ENCODE measurements at places on chromosomes 7 and 10.

DNA sequence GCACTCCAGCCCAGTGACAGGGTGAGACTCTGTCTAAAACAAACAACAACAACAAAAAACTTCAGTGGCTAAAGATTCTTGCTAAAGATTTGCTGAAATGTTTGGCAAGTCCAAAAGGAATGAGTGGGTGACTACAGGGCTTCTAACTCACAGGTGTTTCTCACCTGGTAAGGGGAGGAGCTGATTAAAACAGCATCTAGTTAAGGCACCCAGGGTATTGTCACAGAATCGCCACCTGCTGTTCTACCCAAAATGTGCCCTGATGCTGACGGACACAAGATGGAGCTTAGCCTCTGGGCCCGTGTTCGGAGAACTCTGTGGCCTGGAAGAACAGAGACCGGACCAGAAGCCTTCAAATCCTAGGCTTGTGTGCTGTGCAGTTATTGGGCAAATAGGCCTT lies 336.0 kb upstream of the GALNT17 start:
- DNase-seq: no peak

GRCh38 chr10:61628875-61629513 lies 33.7 kb upstream of the CABCOCO1 start:
- no peak for DNase-seq

- DNase-seq: no peak
Observed at GRCh38 chr7:2866601-2867000, 22.5 kb upstream of the GNA12 start.

- no peak for DNase-seq
Observed at GRCh38 chr10:71752391-71753090, 20.8 kb downstream of the VSIR start.

GRCh38 chr10:3919709-3920308 lies 134.8 kb upstream of the KLF6 start:
- no peak for DNase-seq

GRCh38 chr7:112232212-112232978 lies 25.9 kb downstream of the ZNF277 start:
- DNase-seq: no peak

DNA sequence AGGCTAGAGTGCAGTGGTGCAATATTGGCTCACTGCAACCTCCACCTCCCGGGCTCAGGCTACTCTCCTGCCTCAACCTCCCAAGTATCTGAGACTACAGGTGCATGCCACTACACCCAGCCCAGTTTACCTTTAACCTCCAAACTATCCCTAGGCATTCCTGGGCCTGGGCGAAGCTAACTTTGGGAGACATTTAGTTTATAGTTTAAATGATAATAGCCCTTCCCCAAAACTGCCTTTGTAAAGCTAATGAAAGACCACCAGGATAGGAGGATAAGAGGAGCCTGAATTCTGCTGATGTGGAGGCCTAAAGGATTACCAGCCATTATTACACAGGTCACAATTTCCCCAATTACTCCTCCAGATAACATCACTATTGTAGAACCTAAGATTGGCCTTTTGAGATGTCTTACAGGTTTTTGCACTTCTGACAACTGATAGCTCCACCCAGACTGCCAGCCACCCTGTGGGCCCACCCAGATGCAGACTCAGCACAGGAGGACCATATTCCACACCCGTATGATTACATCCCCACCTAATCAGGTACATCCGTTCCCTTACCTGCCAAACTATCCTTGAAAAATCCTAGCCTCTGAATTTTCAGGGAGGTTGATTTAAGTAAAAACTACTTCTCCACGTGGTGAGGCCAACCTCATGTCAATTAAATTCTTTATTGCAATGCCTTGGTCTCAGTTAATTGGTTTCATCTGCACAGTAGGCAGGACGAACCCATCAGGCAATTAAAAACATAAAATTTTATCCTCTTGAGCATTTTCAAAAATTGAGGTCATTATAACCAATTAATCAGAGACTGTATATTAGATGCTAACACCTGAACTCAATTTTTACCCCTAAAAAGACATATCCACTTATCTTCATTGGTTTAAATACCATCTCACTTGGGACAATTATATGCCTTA lies 62.3 kb upstream of the TMEM254 start:
- DNase-seq: no peak

DNA sequence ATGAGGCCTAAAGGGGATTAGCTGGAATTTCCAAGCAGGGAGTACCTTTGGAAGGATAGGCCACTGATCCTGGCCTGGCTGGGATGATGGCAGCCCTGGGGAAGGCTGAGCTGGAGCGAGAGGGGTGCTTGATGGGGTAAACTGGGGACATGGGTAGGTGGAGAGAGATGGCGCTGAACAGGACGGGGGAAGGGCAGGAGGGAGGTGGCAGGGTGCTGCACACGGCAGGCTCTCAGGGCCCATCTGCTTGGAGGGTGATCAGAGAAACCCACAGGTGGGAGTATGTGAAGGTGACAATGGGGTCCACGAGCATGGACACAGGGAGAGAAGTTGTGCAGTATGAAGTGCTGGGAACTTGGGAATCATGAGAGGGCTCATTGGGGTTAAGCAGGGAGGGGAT lies 10.3 kb downstream of the MAT1A start:
- no peak for DNase-seq

DNA sequence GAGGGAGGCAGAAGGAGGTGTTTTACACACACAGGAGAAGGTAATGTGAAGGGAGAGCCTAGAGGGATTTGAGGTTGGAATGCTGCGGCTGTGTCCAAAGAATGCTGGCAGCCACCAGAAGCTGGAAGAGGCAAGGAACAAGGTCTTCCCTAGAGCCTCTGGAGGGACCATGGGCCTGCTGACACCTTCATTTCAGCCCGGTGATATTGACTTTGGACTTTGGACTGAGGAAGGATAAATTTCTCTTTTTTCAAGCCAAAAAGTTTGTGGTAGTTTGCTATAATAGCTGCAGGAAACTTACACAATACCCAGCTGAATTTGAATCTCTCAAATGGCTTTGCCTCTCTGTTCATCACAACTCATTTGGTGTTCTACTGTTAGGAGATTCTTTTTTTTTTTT lies 34.6 kb downstream of the UBN2 start:
- DNase-seq: no peak

GRCh38 chr10:125169915-125170314 lies 9.6 kb upstream of the CTBP2 start:
- no peak for DNase-seq

DNA sequence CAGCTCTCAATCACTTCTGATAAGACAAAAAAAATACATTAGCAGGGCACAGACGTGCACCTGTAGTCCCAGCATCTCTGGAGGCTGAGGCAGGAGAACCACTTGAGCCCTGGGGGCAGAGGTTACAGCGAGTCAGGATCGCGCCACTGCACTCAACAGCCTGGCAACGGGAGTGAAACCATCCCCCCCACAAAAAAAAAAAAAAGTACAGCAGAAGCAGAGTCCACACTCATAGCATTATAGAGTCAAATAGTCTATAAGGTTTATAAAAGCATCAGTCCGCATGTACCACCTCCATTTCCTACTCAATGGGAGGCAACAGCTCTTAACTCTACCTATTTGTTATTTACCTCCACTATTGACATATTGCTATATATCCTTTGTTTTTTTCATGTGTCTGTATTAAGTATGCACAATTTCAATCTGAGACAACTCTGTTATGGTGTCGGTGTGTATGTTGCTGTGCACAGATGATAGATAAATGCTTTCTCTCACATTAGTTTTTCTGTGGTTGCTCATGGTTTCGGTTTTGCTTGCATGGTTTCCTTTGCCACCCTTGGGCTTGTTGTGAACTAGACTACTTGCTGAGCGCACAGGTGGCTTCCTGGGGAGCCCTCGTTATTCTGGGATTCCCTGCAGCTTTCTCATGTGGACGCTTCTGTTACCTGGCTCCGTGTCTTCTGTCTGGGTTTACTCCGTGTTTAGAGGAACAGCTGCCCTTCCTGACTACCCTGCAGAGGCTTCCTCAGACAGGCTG lies 40.4 kb downstream of the PROSER2 start:
- no peak for DNase-seq

DNA sequence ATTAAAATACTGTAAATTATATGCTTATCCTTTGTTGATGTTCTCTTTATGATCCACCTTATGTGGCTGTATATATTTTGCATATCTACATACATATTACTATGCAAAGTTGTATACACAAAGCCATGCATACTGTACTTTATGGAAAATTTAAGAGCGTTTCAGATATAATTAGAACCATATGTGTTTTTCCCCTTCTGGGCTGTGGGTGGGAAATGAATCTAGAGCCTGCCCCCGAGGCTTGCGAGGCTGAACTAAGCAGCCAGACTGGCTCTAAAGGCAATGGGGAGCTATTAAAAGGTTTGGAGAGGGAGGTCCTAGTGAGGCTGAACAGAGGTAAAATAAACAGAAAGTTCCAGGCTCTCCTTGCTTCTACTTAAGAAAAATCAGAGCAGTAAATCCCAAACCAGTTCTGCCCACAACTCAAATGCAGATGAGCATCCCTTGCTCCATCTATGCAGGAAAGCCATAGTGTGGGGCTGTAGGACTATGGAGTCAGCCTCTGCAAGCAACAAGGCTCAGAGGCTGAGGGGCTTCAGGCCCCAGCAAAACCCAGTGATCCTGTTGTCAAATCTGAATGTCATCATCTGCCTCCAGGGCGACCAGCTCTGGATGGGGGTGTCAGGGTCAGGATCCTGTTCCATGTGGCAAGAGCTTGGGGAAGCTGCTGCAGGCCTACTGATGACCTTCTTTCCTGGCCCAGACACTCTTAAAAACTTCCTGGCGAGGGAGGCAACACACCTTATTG lies 14.1 kb upstream of the DDIT4 start:
- DNase-seq: no peak

GRCh38 chr7:11726001-11726793 lies 105.8 kb downstream of the THSD7A start:
- no peak for DNase-seq

- DNase-seq: no peak
Observed at GRCh38 chr10:33263453-33263852, 71.0 kb downstream of the NRP1 start.

DNA sequence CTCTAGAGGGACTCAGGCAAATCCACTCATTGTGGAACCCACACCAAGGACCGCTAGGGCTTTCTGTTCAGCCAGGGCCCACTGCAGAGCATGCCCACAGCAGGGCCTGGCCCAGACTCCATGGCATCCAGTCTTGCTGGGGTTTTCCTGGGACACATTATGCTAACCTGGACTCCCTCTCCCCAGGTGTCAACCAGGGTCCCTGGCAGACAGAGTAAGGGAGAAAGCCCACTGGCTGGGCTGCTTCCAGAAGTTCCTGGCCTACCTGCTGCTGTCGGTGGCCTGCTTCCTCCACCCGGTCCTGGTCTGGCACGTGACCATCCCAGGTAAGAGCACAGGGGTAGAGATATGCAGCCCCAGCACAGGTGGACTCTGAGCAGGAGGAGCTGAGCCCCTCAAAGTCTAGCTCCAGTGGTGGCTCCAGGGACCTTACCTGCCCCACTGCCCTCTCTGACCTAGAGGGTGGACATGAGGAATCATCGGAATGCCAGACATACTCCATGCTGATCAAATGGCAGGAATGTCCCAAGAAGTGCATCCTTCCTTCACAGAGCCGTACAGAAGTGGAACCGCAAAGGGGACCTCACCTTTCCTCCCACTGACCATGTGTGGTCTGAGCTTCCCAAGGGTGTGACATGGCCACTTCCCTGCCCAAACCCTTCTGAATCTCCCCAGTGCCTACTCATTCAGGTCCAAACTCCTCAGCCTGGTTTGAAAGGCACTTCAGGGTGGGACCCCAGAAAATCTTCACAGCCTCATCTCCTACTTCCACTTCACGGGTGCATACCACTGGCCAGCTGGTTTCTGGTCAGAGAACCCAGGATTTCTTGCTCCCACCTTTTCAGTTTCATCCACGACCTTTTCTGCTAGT lies 22.5 kb downstream of the TMEM72 start:
- no peak for DNase-seq

GRCh38 chr7:17297243-17297642 lies 1.2 kb upstream of the AHR start:
- no peak for DNase-seq

- no peak for DNase-seq
Observed at GRCh38 chr10:120744040-120744439, 107.1 kb upstream of the WDR11 start.

Data from esophagus squamous epithelium (tissue), 5 donors.